ENCODE measurements at places on chromosomes 3 and 15.

DNA sequence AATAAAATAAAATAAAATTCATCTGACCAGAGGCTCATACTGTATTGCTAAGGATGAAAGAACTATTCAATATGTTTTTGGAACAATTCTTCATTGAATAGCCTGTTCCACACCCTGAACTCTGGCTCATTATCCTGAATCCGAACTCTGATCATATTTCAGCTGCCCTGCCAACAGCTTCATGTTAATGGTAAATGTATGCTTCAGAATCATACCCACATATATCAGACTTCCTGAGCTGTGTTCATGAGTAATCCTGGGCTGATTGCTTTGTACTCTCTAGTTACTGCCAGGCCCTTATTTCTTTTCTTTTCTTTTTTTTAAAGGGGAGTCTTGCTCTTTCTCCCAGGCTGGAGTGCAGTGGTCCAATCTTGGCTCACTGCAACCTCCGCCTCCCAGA is 11.8 kb downstream of the INO80 start:
- peak; percentile 40 for DNase-seq

DNA sequence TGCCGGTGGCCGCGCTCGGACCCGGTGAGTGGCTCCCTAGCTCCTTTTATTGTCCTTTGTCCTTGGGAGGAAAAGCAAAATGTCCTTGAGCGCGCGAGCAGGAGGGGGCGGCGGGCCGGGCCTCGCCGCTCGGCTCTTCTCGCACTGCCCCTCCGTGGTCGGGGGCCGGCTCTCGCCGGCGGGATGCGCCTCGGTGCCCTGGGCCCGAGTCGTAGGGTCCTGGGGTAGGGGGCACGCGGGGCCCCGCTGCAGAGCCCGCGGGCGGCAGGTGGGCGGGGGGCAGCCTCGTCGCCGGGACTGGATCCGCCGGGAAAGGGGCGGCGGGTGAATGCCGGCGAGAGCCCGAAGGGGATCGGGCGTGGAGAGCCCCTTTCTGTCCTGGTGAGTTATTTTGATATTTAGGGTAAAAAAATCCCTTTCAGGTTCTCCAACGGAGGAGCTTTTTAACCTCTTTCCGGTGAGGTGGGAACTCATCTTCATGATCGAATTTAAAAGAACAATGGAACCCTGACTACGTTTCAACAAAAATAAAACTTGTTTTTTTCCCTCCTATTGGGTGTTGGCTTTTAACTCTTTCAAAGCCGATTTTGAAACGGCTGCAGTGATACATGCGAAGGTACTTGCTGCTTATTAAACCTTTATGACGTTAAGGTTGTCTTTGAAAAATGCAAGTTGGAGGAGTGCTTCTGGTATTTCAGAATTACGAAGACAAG is 16.8 kb upstream of the CHD2 start:
- no peak for DNase-seq

GRCh38 chr3:30471066-30471465 is 135.3 kb upstream of the TGFBR2 start:
- DNase-seq: no peak

DNA sequence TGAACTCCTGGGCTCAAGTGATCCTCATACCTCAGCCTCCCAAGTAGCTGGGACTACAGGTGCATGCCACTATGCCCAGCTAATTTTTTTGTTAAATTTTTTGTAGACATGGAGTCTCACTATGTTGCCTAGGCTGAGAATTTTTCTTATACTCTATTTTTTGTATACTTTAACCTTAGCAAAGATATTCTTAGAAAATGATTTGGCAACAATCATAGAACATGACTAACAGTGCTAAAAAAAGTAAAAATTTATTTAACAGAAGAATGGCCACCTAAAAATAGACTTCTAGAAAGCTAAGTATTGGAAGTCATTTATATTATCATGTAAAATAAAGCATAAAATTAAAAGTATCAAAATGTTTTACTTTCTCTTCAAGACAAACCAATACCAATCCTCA is 322.3 kb downstream of the PLCL2 start:
- DNase-seq: no peak

DNA sequence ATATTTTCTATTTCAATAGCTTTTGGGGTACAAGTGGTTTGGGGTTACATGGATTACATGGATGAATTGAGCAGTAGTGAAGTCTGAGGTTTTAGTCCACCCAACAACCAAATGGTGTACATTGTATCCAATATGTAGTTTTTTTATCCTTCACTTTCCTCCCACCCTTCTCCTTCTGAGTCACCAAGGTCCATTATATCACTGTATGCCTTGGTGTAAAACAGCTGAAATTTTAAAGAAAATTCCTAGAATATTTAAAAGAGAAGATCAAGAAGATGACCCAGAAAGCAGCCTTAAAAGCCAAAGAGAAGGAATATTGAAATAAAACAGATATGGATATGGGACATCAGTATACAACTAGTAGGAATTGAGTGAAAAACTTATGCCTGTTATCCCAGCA is 204.2 kb upstream of the COL8A1 start:
- DNase-seq: no peak

- DNase-seq: no peak
Measured at GRCh38 chr3:20451170-20451569, 265.2 kb upstream of the SGO1 start.

- DNase-seq: no peak
Measured at GRCh38 chr3:45981346-45982074, 14.1 kb downstream of the FYCO1 start.

DNA sequence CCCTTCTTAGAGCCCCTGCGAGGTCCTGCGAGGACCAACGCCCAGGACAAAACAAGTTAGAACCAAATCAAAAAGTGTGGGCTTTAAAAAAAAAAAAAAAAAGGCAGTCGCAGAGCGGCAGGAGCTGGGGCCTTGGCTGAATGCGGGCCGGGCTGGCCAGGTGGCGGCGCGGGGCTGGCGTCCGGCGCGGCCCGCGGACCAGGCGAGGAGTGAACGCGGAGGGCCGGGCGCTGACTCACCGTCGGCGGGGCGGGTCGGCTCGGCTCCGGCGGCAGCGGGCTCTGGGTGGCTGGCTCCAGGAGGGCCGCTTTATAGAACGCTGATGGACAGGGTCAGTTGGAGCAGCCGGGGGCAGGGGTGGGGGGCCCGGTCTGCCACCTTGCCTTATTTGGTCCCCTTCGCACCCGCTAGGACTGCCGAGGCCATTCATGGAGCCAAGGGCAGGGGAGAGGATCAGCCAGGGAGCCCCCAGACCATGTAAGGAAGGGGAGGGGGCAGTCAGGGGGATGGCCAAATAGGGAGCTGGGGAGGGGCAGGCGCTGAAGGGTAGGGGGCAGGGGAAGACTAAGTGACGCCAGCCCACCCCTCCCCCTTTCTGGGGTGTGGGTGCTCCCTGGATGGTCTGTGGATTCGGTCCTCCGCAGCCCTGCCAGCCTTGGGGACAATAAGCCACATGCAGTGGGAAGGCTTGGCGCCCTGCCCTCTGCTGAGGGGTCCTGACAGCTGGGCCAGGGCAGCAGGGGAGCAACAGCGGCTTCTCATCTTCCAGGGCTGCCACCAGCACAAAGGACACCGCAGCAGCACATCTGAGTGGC is at the start of gene ACTC1:
TSS of gene ACTC1 (minus strand) at position 283 of the 815 bp plus-strand sequence. CDS start 741 bp downstream, outside the sequence.
- no peak for DNase-seq
